Fibroblast of skin of right quadriceps (primary cell): ENCODE measurements at places on chromosomes 5 and 9.

- no peak for DNase-seq
These were observed 246.8 kb downstream of the ARRDC3 start for GRCh38 chr5:91136271-91136670.

GRCh38 chr9:75120686-75121085 lies 32.4 kb downstream of the OSTF1 start:
- no peak for DNase-seq

- no peak for DNase-seq
These were observed 342.7 kb downstream of the DIRAS2 start for GRCh38 chr9:90299968-90300367.

DNA sequence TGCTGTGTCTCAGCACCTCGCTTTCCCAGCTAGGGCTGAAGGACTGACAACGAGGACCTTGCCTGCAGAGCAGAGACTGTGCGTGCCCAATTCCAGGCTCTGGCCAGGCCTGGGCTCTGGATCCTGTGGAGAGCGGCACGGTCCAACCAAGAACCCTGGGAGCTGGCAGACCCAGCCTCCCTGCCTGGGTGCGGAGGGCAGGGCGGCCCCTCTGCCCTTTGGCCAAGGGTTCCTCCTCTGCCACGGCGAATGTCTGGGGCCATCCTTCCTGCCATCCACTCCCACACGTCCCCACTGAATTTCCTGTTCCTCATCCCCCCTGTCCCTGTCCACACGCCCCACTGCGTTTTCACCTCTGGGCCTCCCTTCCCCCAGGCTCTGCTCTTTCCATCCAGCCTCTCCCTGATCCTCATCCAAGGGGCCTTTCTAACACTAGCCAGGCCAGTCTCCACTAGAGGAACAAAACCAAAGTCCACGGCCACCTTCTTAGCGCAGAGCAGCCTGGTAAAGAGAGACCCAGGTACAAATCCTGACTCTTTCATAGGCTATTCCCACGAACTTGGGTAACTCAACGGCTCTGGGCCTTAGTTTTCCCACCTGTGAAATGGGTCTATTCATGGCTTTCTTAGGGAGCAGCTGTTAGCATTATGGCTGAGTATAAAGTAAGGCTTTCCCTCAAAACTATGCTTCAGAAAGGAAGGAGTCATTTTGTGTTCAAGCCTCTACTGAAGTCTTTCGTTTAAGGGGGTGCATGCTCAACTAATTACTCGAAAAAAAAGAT lies 95.5 kb upstream of the PHYKPL start:
- DNase-seq = no peak

DNA sequence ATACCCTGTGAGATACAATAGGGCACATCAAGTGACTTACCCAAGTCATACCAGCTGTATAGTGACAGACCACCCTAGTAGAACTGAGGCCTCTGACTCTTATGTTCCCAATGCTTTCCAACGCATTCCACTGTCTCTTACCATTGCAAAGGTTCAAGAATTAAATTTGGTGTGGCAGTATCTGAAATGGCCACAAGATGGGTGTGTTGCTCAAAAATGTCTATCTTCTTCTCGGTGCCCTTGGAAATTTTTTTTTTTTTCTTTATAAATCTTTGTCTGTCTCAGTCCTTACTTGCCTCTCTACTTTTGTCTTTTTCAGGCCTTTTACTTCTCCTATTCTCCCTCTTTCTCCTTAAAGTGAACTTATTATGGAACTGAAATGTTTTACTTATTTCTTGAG lies 48.4 kb downstream of the GPR21 start:
- DNase-seq = peak; percentile 55

DNA sequence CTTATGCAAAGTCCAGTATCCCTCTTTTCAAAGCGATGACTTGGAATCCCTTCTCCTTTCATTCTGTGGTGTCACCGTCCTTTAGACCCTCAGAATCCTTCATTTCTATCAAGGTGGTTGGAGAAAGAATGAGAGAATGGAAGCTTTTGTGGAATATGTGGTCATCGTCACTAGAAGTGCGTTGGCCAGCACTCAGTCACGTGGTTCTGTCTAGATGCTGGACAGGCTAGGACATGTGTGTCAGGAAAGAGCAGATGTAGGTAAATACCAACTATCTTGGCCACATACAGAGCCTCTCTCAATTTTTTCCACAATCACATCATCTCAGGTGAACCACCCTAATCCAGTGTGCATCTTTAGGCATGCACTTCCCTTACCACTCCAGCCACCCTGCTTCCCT lies 206.0 kb downstream of the ARRDC3 start:
- no peak for DNase-seq

DNA sequence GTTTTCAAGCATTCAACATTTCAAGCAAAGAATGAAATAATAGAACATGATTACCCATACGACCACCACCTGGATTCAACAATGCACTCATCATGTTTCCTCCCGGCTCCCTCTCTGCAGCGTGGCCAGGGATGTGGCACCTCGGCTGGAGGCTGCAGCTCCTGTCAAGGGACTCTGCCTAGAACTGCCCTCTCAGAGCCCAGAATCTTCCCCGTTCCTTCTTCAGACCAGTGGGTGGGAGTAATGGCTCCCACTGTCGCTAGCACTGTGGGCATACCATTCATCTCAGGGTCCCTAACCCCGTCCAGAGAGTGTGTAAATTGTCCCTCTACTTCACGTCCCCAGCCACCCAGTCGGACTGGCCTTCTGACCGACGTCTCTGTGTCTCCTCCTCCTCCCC lies 118.6 kb upstream of the COL5A1 start:
- DNase-seq = no peak

- peak; percentile 94 for DNase-seq
These were observed 191.6 kb upstream of the MSX2 start for GRCh38 chr5:174532455-174533453.

DNA sequence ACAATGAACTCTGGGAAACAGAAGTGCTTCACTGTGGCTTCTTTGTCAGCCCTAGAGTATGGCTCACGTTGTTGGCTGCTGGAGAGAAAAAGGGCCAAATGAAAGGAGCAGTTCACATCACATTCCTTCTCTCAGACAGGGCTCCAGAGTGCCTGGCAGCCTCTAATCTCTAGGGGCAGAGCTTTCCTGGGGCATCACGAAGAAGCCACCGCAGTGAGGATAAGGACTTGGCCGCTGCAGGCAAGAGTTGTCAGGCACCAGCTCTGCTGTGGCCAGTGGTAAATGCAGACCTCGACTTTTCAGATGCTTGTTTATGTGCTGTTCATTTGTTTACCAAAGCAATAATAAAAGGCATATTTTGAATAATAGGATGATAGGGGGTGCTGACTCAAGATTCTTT lies 227.2 kb downstream of the ICE1 start:
- DNase-seq = no peak

DNA sequence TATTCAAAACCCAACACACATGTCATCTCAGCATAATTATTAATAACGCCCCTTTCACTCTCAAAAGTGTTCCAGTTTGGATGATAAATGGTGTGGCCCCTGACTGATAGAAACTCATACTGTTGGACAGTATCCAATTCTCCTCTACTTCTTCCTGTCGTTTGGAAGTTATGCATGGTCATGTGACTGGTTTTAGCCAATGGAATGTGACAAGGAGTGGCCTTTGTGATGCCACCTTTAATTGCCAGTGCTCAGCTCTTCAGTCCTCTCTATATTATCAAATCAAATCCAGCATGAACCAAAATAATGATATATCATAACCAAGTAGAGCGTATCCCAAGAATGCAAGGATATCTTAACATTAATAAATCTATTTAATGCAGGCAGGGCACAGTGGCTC lies 117.8 kb upstream of the SPIN1 start:
- DNase-seq = peak; percentile 13

DNA sequence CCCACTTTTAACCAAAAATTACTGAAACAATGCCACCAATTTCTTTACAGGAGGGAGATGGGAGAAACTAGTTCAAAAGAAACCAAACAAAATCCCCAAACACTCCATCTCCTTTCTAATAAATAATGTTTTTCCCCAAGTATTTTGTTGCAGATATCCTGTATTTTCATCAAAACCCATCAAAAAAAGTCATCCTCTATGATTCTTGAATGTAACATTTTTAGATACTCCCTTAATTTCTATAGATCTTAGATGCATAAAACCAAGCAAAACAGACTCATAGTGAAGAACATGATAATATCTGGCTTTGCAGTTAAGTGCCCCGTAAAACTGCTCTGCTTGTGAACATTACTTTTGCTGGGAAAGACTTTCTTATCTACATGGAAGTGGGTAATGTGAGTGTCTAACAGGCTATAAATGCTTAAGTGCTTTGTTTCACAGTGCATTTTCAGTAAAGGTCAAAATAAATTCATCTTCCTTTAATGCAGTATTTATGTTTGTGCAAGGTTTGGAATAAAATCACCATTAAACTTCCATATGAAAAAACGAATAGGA lies 77.3 kb upstream of the TBCA start:
- no peak for DNase-seq
